ENCODE measurements at places on chromosomes 1 and 21. TPM values are rescaled to one million over a fixed set of nuclear protein-coding genes. Genes with fewer than 3 reads are reported as not detected.

DMBX1 gene
- 1.1 TPM for total RNA-seq

RCSD1 gene
- 0.06 TPM for total RNA-seq

MYOG gene
- total RNA-seq = not detected

EPHA10 gene
- total RNA-seq = 0.77 TPM

LCE3E gene
- not detected for total RNA-seq

Data from A549 treated with DMSO at 1 μM for 4 hours (cell line).